Hematopoietic multipotent progenitor cell (in vitro differentiated cells): ENCODE measurements at places on chromosomes 12 and 14.
A peak's percentile ranks its signal among the peaks of the same experiment; 100 is the strongest.

DNA sequence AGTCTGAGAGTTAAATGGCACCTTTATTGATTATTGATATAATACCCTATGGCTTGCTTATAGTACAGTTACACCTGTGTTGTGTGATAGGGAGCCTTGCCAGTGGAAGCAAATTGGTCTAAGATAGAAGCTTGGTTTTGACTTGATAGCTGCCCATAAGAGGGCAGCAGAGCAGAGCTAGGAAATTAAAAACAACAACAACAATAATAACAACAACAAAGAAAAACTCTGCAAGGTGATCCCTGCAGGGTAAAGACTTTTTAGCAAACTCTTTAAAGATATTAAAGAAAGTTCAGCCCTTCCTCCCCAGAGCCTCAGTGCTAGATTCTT is 18.0 kb upstream of the RNASE10 start:
- no peak for DNase-seq

- no peak for DNase-seq
Observed at GRCh38 chr12:52212701-52213563, 20.1 kb upstream of the KRT7 start.

DNA sequence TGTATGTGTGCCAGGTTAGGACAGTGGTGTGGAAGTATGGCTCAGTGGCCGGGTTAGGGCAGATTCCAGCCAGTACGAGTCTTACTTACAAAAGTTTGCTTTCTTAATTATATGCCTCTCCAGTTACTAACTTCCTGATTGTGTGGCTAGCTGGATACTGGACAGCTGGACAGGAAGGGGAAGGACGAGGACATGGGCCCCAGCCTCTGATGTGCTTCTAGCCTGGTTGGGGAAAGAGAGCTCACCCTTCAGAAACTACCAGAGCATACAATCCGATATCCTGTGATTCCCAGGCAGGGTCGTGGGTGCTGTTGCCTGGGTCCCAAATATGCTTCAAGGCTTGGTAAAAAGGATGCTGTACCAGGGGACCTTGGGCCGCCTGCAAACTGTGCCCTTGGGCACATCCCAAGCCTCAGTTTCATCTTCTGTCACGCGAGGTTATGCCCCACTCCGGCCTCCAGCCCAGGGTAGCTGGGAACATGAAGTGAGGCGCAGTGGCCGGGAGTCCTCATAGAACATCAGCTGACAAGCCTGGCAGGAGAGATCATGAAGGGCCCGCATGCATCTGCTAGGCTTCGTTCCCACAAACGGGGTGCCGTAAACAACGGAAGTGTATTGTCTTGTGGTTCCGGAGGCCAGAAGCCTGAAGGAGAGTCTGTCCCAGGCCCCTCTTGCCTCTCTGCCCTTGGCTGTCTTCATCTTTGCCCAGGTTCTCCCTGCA is 23.2 kb upstream of the RIN3 start:
- DNase-seq, result no peak

DNA sequence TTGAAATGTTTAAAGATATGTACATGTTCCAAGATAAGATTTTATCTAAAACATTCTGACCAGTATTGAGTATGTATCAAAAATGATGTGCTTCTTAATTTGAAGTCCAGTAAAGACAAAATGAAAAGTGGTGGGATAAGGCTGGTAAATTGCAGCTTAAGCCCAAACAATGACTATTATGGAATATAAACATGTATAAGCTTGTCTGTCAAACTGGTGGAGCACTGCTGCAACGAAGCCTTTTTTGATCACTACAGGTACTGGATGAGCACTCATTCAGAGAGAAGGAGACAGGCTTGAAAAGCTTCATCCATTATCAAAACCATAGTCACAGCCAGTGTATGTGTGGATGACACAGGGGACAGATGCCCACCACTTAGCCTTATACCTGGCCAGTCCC is 138.4 kb downstream of the ATP23 start:
- DNase-seq, result no peak

- DNase-seq, result no peak
Observed at GRCh38 chr12:100698518-100698917, 96.1 kb upstream of the ANO4 start.

DNA sequence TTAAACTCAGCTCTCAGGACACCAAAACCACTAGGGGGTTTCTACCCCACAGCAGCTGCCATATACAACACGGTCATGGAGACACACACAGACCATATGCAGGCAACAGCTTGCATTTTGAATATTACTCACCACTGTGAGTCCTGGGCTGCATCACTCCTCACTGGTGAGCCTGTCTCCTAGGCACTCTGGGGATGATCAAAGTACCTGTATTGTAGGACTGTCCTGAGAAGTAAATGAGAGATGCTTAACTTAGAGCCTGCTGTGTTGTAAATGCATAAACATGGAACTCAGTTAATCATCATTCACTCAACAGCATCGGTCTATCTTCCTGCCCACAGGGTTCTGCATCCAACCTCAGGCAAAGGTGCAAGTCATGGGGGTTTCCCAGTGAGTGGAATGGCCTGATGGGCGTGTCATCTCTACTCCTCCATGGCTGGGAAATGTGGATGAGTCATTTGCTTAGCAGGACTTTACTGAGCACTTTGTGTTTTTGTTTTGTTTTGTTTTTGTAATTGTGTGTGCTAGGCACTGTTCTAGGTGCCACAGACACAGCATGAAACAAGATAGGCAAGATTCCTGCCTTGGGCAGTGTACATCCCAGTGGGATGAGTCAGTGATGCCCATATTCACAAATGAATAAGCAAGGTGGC is 1141.2 kb upstream of the TMEM132C start:
- DNase-seq, result no peak

DNA sequence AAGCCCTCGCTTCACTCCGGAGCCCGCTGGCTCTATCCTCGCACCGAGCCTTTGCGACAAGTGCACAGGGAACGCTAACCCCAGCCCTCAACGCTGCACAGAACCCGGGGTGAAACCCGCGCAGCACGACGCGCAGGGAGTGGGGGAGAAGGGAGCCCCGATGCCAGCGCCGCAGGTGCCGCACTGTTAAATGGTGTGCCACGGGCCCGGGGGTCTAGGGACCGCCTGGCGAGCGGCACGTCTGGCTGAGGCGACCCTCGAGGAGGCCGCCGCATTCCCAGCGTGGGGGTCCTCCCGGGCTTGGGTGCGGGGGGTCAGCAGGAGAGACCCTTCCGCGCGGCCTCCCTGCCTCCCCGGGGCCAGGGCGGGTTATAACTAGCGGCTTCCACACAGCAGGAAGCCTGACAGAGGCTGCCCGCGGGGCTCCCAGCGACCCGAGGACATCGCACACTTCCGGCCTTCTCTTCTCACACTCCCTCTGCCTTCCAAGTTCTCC is 23.8 kb upstream of the LRTM2 start:
- DNase-seq, result peak; percentile 33

DNA sequence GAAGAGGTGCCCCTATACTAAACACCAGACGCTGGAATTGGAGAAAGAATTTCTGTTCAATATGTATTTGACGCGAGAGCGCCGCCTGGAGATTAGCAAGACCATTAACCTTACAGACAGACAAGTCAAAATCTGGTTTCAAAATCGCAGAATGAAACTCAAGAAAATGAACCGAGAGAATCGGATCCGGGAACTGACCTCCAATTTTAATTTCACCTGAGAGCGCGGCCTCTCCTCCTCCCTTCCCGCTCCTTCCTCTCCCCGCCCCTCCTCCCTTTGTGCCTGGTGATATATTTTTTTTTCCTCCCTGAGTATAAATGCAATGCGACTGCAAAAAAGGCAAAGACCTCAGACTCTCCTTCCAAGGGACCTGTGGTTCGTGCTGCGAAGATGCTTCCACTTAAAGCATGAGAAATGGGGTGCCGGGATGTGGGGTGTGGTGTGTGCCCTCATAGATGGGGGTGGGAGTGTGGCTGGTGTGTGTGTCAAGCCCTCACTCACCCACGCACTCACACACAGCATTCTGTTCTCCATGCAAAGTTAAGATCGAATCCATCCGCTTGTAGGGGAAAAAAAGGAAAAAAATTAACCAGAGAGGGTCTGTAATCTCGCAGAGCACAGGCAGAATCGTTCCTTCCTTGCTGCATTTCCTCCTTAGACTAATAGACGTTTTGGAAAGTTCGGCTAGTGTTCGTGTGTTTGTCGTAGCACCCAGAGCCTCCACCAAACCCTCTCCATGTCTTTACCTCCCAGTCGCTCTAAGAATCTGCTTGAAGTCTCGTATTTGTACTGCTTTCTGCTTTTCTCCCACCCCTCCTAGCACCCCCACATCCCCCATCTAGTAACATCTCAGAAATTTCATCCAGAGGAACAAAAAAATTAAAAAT is 4.5 kb downstream of the HOXC10 start:
- DNase-seq, result peak; percentile 67

- DNase-seq, result no peak
Observed at GRCh38 chr14:75119056-75119455, 7.8 kb downstream of the NEK9 start.

DNA sequence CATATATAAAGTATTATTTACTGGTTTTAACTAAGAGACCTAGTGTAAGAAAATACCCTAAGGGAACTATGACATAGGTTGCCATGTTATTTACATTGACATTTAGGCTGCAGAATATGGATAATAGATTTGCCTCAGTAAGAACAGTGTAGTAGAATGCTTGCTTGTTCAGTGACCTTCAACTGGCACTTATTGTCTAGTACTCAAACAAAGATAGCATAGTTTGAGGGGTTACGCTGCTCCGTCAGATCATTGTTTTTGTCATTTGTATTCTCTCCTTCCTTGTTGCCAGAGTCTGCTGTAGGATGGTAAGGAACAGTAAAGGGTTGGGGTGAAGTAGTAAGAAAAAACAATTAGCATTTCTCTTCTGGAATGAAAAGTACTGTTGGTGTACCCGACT is 33.2 kb downstream of the TOGARAM1 start:
- DNase-seq, result no peak

DNA sequence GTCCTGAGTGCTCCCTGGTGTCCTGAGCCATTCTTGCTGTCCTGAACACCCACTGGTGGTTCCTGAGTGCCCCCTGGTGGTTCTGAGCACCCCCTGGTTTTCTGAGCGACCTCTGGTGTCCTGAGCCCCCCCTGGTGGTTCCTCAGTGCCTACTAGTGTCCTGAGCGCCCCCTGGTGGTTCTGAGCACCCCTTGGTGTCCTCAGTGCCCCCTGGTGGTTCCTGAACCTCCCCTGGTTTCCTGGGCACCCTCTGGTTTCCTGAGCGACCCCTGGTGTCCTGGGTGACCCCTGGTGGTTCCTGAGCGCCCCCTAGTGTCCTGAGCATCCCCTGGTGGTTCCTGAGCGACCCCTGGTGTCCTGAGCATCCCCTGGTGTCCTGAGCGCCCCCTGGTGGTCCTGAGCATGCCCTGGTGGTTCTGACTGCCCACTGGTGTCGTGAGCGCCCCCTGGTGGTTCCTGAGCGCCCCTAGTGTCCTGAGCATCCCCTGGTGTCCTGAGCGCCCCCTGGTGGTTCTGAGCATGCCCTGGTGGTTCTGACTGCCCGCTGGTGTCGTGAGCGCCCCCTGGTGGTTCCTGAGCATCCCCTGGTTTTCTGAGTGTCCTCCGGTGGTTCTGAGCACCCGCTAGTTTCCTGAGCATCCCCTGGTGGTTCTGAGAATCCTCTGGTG is 473.1 kb downstream of the TMEM121 start:
- DNase-seq, result peak; percentile 56

DNA sequence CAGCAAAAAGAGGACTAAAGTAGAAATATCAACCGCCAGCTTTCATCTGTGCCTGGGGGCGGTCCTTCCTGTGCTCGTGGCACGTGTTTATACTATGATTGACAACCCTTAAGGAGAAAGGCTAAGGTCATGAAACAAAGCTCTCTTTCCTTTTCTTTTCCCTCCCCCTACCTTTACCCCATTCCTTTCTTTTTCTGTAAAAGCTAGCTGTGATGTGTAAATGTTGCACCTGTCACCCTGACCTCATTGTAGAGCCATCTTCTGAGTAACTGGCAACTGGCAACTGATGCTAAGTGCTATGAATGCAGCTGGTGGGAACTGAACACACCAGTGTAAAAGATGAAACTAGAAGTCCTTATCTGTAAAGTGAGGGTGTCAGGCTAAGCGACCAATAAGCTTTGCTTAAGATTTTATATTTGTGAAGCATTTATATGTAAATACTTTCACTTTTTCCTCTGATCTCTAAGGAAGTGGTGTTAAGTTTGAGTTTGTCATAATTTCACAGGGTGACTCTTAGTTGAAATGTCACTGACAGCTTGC is 102.8 kb upstream of the BCAT1 start:
- DNase-seq, result peak; percentile 46

- DNase-seq, result no peak
Observed at GRCh38 chr14:67944605-67945004, 125.0 kb downstream of the RAD51B start.

- DNase-seq, result no peak
Observed at GRCh38 chr14:51977075-51977474, 12.3 kb upstream of the RTRAF start.

DNA sequence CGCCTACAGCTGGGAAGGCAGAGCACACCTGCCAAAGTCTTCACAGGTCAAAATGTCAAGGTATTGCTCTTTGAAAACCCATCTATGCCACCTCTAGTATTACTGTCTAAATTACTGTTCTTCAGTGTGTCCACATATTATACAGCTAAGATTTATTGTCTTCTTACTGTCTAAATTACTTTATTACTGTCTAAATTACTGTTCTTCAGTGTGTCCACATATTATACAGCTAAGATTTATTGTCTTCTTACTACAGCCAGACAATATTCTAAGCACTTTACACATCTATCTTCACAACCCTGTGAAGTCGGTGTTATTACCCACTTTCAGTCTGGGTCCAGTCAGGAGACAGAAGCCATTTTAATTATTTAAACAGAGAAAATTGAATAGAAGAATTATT is 173.9 kb downstream of the MYRFL start:
- DNase-seq, result no peak

GRCh38 chr12:131749618-131750315 is 38.9 kb downstream of the SFSWAP start:
- DNase-seq, result no peak

DNA sequence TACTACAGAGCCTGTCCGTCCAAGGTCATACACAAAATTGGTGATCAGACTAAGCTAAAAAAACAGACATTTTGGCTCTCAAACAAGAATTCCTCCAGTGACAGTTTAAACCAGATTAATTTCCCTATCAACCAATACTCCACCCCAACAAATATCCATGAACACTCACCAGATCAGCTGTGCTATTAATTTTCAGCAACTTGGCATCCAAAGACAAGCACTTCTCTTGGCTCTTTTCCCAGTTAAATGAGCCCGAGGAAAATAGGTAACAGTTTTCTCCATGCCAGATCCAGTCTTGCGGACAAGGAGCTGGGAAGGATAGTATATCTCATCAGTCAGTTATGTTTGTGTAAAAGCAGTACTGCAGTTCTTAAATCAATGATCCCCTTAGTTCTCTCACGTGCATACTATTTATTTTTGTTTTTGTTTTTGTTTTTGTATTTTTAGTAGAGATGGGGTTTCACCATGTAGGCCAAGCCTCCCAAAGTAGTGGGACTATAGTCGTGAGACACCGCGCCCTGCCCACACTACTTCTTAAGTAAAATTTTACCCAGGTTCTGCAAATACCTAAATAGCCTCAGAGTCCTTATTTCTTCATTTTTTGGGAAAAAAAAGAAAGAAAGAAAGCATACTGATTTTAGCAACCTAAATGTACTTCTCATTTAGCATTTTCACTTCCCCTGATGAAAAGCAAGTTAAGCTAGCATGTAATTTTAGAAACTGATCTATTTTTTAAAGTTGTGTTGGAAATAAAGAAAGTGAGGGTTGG is 11.1 kb downstream of the OLR1 start:
- DNase-seq, result no peak

GRCh38 chr14:59869381-59870255 is 958 bp downstream of the RTN1 start:
- DNase-seq, result no peak
